Right kidney (tissue), 9 donors: ENCODE measurements at places on chromosomes 4 and X.
A peak's percentile ranks its signal among the peaks of the same experiment; 100 is the strongest.

DNA sequence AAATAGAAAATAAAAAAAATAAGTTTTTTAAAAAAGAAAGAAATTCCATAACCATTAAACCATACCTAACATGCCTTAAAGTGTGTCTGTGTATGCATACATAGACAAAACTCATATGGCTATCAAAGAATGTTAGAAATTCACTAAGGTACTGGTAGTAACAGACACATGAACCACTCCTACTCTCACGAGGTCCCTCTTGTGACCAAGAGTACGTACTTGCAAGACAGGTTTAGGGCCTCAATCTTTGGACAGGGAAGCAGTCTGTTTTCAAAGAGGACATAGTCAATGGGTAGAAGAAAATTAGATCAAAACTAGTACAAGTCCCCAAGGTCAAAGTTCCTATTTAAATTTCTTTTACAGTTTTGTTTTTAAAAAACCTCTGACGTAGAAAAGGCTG, 117.3 kb downstream of the CHM start:
- no peak for DNase-seq

- DNase-seq, result no peak
These were observed 92.6 kb downstream of the SHROOM3 start for GRCh38 chr4:76527666-76528065.

DNA sequence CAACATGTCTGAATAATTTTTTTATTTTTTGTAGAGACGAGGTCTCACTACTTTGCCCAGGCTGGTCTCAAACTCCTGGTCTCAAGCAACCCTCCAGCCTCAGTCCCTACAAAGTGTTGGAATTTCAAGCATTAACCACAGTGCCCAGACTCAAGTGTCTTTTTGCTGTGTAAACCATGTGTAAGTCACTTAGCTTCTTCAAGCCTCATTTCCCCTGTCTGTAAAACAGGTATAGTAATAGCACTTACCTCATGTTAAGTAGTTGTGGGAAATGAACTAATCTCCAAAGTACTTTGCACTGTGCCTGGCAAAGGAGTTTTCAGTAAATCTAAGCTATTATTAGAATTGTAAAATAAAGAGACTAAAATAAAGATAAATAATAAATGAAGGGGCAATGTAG, 35.7 kb downstream of the STBD1 start:
- no peak for DNase-seq

DNA sequence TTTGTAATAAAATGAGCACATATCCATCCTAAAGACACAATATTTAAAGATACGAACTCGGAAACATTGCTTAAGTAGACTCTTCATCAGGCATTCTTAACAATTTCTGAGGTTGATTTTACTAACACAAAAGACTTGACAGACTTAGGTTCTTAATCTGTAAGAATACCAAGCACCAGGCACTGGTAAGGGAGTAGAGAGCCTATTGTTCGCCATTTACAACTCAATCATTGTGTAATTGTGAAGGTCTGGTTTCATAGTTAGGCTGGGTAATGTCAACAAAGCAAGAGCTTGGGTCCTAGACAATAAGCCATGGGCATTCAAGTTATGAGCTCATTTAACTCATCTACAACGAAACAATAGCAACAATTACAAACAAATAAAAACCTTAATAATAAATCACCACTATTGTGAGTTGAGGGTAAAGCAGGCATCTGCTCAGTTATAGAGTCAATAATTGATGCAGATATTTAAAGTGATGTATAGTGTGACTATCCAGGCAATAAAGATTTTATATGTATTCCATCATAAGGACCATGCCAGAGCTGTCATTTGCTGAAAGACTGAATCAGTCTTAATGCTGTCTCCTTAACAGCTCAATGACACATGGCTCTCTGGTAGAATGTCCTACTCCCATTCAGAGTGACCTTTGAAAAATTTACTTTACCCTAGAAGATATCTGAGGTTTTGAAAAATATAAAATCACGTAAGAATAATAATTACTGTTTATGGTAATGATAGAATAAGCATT, 664.0 kb upstream of the PCDH7 start:
- no peak for DNase-seq

DNA sequence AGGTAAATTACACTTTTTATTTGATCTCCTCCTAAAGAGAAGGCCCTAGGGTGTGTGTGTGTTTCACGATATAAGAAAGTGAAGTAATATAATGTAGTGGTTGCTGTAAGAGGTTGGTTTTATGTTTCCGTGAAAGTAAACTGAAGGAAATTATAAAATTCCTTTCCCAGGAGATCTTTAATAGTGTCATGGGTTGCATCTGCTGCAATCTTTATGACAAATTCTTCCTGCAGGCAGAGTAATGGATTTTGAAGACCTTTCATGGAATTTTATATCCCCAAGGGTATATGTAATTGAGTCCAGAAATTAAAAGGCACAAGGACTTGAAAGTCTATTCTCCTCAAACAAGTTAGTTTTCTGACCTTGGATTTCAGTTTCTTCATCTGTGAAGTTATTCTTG, 538.6 kb downstream of the ANKRD50 start:
- no peak for DNase-seq

DNA sequence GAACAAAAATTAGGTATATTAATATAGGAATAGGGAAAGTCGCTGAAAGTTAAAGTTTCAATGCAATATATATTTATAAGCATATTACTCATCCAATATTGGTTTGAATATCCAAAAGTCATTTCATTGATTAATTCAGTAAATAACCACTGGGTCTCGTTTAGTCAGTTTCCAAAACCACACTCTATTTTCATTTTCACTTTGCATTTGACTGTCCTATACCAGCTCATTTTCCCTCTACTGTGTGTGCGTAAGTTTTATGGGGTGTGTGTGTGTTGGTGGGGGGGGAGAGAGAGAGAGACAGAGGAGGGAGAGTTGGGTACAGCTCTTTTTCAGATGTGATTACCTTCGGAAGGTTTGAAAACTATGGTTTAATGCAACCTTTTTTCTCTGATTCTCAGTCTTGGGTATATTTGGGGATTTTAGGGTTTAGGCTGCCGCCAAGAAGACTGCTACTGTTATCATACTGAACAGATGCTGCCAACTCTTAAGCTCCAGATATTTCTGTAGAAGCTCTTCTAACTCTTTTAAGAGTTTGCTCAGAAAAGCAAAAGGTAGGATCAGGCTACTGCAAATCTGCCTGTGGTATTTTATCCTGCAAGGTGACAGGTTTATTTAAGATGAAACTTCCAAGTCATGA, 1427.4 kb downstream of the PCDH7 start:
- DNase-seq, result no peak

GRCh38 chr4:1576304-1576960, 107.7 kb downstream of the FAM53A start:
- no peak for DNase-seq

DNA sequence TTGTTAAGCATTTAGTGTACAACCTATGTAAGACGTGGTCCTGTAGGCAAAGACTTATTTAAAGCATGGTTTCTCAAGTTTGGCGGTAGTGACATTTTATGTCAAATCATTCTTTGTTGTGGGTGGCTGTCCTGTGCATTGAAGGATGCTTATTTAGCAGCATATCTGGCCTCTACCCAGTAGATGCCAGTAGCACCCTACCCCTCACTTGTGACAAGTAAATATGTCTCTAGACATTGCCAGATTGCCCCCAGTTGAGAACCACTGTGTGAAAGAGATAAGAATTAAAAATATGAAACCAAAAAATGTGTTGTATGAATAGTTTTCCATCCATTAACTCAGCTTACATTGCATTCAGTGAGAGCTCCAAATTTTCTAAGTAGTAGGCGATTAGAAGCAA, 25.5 kb downstream of the MMAA start:
- no peak for DNase-seq

GRCh38 chr4:2388429-2389182, 29.8 kb downstream of the ZFYVE28 start:
- no peak for DNase-seq

GRCh38 chr4:147943159-147943638, 211.3 kb downstream of the ARHGAP10 start:
- DNase-seq, result no peak

DNA sequence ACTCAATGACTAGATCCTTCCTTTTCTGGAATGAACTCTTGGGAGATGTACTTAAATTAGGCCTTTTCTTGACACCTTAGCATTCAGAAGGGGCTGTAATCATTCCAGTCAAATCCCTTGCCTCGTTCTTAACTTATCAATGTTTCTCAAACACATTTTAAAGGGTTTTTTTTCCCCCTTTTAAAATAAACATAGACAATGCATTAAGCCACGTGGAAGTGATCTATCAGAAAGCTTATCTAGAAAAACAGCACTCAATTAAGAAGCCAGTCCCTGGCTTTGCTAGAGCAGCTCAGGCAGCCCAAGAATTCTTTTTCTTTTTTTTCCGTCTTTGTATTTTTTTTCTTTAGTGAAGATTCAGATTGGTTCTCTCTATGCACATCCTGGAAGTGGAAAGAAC, 118.2 kb downstream of the PCDH7 start:
- DNase-seq, result no peak

GRCh38 chrX:16870862-16871815, 977 bp upstream of the RBBP7 start:
- peak; percentile 83 for DNase-seq

DNA sequence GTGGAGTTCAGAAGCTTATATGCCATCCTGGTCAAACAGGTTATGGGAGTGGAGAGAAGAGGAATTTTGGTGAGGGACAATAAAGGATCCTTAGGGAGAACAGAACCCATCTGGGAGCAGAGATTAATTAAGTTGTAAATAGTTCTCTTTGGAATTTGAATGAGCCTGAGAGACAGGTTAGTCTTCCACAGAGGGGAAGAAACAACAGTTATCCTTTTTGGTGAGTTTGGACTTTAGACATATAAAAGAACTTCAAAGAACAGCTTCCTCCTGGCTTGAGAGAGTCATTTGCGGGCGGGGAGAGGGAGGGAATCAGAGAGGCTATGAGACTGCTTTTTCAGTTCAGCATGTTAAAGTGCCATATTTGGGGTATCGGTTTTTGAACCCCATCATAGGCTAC, 793.3 kb upstream of the MAGEB2 start:
- no peak for DNase-seq

- DNase-seq, result no peak
These were observed 176.9 kb downstream of the PDHA2 start for GRCh38 chr4:96016634-96017299.

DNA sequence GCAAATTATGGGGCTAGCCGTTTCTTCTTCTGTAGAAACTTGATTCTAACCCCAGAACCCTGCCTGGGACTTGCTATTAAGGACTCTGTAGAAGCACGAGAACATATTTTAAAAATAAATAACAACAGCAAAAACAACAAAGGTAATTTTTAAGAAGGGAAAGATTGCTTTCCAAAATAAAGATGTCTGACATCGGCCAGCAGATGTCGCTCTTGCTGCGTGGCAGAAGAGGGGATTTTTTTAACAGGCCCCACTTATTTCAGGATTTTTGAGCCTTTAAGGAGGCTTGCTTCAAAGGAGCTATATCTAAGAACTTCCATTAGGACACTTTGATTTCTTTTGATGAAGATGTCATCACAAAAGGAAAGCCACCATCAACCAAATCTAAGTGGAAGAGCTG, 62.8 kb upstream of the EGFL6 start:
- no peak for DNase-seq

DNA sequence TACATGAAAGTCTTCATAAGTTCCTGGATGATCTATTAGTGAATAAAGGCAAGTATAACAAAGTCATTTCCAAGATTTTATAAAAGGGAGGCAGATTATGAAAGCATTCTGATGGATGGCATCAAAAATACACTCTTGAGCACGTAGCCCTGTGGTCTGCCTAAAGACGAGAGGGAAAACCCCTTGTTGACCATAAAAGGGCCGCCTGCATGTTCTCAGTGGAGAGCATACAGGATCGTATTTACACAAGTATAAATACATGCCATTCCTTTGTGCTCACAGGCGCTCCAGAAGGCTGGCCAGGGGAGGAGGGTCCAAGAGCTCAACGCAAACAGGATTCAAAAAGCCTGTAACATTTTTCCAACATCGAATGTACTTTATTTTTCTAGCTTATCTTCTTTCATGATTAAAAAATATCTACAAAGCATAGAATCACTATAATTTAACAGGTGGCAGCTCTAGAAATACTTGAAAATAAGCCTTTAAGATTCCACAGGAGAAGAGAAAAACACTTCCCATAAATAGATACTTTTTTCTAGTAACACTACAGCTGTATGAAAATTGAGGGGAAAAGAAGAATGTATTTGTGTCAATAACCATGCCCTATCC, 29.6 kb downstream of the PDGFC start:
- peak; percentile 52 for DNase-seq

DNA sequence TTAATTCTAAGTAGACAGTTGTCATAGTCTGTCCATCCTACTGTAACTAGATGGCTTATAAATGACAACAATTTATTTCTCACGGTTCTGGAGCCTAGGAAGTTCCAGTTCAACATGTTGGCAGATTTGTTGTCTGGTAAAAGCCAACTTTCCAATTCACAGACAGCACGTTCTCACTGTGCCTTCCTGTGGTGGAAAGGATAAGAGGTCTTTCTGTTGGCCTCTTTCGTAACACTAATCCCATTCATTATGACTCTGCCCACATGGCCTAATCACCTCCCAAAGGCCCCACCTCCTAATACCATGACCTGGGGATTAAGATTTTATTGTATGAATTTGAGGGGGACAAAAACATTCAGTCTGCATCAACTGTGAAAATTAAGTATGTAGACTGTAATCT, 83.2 kb downstream of the GALNTL6 start:
- no peak for DNase-seq

DNA sequence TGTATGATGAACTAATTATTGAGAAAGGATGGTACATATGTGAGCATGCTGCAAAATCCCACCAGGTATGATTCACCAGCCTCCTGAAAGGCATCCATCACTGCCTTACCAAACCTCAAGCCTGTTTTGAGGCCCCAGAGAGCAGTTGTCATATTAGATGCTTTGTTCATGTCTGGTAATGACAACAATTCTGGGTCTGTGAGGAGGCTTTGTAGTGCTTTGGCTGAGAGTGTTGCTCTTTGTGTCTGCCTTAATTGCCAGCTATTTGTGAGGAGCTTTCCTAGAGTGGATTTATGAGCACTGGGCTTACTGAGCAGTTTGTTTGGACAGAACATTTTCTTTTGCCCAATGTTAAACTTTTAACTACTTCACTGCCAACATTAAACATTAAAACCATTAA, 69.2 kb downstream of the HEPH start:
- no peak for DNase-seq

- no peak for DNase-seq
These were observed 32.6 kb downstream of the STAG2 start for GRCh38 chrX:123993904-123994635.

- DNase-seq, result no peak
These were observed 78.4 kb downstream of the HPRT1 start for GRCh38 chrX:134538316-134538715.

GRCh38 chrX:87874043-87874442, 356.4 kb downstream of the KLHL4 start:
- DNase-seq, result no peak
